ENCODE measurements at places on chromosomes 7 and 10. TPM values are rescaled to one million over a fixed set of nuclear protein-coding genes. Genes with fewer than 3 reads are reported as not detected.
A peak's percentile ranks its signal among the peaks of the same experiment; 100 is the strongest.

SPDYE8 gene
- total RNA-seq, result not detected

MMD2 gene
- total RNA-seq, result not detected

- DNase-seq, result no peak
These were observed 113.3 kb downstream of the EBF3 start for GRCh38 chr10:129850790-129851189.

- DNase-seq, result peak; percentile 97
These were observed 606 bp downstream of the TAX1BP1 start for GRCh38 chr7:27740449-27741086.

- DNase-seq, result no peak
These were observed 83.1 kb downstream of the HIBADH start for GRCh38 chr7:27579565-27579964.

Data from stomach (tissue), 19 donors.